ENCODE measurements at places on chromosomes 16 and 17.

GRCh38 chr16:27890006-27890405, 173.5 kb downstream of the GSG1L start:
- DNase-seq: no peak

DNA sequence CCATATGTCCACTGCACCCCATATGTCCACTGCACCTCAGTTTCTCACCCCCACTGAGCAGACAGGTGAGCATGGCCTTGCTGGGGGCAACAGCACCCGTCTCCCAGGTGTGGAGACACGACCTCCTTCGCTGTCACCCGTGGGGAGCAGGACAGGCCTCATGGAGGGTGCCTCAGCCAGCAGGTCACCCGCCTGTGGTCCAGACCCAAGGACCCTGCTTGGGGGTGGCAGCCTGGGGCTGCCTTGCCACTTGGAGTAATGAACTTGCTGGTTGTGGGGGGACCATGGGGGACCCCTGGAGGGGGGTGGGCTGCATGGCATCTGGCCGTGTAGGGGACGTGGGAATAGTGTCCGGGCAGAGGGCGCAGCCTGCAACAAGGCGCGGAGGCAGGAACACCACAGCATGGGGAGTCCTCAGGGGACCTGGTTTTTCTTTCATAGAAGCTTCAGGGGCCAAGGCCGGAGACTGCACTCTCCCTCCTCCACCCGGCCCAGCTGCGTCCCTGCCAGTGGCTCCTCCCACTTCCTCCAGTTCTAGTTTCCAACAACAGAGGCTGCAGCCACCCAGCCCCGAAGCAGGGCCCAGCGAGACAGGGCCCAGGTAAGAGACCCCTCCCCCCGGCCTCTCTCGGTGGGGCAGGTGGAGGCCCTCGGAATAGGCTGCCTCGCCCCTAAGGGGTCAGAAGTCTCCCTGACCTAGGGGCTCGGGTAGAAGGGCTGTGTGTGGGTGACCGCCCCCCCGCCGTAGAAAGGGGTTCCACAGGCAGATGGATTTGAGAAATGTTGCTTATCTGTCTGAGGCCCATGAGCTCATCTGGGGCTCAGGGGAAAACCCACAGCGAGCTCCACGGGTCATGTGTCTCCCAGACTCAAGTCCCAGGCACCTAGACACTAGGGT, at the start of gene NHLRC4:
TSS of gene NHLRC4 (plus strand) at position 531 of the 898 bp plus-strand sequence. CDS start 1,043 bp downstream, outside the sequence.
- no peak for DNase-seq

DNA sequence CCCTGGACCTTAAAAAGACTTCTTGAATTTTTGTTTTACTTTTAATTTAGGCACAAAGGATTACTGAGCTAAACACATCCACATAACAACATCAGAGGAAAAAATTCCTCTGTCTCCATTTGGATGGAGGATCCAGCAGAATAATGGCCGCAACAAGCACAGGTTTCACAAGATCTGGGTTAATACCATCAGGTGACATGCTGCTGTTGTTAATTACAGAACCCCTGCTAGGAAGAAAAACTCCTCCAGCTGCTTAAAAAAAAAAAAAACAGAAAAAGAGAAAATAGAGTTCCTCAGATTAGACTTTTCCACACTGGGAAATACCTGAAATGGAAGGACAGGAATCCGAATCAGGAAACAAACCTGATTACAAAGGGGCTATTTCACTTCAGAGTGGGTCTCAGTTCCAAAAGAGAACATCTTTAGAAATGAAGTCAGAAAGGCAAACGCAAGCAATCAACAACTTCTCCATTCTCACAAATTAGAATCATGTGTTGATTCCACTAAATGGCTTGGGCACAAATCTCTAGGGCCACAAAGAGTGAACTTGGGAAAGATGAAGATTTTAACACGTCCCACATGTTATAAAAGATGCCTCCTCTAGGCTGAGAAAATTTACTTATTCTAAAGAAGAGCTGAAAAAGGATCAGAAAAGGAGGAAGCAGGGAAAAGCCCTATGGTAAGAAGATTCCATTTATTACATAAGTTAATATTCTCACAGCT, 44.0 kb downstream of the SPOP start:
- no peak for DNase-seq

GRCh38 chr16:70250748-70251628, 752 bp downstream of the EXOSC6 start:
- DNase-seq: no peak

GRCh38 chr16:80457871-80458270, 82.9 kb upstream of the DYNLRB2 start:
- no peak for DNase-seq

DNA sequence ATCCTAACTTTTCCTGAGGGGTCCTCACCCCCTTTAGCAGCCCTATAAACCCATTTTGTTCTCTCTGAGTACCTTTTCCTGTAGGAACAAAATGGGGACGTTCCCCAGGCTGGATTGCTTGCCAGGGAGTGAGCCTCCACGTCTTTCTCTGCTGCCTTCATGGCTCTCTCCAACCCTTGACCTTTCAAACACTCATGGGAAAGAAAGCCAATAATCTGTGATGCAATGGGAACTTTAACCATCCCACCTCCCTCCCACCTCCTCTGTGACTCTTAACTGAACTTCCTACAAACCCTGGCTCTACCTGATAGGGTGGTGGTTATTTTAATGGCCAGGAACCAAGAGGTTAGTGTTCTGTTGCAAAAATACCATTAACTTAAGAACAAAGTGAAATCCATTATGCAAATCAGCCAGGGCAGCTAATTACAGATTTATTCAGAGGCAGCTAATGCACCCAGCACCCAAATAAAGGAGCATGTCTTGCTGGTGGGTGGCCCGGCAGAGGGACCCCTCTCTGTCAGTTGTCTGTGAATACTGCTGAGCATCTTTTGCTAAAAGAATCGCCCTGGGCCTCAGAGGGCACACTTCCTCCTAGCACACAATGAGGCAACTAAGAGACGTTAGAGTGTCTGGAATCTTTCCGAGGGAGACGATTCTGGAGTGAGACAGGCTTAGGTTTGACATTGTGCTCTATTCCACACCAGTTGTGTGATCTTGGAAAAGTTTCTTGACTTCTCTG, 3.0 kb downstream of the PIPOX start:
- no peak for DNase-seq

DNA sequence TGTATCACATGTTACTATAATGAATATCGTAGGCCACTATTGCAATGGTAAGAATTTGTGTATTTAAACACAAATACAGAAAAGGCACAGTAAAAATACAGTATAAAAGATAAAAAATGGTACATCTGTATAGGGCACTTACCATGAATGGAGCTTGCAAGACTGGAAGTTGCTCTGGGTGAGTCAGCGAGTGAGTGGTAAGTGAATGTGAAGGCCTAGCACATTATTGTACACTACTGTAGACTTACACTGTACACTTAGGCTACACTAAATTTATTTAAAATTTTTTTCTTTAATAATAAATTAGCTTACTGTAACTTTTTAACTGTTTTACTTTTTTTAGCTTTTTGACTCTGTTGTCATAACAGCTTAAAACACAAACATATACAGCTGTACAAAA, 42.5 kb downstream of the AKAP10 start:
- DNase-seq: no peak

GRCh38 chr16:20952139-20952920, 51.8 kb downstream of the LYRM1 start:
- DNase-seq: no peak

DNA sequence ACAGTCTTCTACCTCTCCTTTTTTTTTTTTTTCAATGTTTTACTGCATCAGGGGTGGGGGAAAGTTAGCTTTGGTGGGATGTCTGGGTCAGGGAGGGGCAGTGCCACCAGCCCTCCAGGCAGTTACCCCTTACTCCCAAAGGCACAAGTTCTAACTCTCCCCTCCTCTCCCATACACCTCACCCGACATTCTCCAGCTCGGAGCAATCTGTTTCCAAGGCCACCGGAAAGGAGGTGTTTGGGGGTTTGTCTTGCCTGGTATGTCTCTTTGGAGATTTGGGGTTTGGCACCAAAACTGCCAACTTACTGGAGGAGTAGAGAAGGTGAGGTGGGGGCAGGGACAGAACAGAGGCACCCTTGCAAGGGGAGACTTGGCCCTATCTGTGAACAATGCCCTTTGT, 4.7 kb downstream of the DLX3 start:
- DNase-seq: no peak

- DNase-seq: no peak
These were observed 11.6 kb upstream of the RMI2 start for GRCh38 chr16:11333702-11334101.
